ENCODE measurements at places on chromosomes 6 and 20. TPM values are rescaled to one million over a fixed set of nuclear protein-coding genes. Genes with fewer than 3 reads are reported as not detected.

The AHCY gene
- total RNA-seq: 267 TPM

The ME1 gene
- 22.3 TPM for total RNA-seq

The SLC22A1 gene
- total RNA-seq: 10.2 TPM

The MTG2 gene
- total RNA-seq: 40.5 TPM

The TRIM40 gene
- total RNA-seq: not detected

The TBX18 gene
- not detected for total RNA-seq

The SERAC1 gene
- 5.0 TPM for total RNA-seq

The SYTL3 gene
- total RNA-seq: 1.8 TPM

Measured in PC-3 (cell line).